ENCODE measurements at places on chromosomes 1 and 21. TPM values are rescaled to one million over a fixed set of nuclear protein-coding genes. Genes with fewer than 3 reads are reported as not detected.
A peak's percentile ranks its signal among the peaks of the same experiment; 100 is the strongest.

DNA sequence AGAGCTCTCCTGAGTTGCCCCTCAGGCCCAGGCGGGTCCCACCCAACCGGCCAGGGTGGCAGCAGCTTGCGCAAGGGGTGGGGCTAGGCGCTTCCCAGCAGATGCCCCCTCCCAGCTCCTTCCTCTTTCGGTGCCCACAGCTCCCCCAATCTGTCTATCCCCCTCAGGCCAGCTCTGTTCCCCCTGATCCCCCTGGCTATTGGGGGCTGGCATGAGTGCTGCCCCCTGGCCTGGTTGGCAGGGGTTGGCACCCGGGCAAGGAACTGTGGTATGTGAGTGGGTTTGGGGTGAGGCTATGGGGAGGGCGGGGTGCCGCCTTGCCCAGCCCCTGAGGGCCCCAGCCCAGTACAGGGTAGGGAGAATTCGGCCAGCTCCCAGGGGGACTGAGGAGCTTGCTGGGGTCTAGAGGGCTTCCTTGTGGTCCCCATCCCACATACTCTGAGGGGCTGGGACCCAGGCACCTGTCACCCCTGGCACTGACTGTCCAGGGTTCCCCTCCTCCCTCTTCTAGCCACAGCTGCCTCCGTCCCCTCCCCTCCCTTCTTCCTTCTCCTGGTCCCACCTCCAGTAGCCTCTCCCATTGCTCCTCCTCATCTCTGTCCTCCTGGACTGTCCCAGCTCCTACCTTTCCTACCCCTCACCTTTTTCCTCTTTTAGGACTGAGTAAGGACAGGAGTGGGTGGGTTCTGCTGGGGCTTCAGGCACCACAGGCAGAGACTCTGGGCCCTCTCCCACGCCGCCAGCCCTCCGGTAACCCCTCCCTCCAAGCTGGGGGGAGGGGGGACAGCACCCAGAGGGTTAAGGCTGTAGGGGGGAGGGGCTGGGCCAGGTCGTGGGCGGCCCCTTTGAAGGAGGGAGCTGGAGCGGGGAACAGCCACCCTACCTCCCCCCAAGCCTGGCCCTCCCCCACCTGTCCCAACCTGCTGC is 5.7 kb downstream of the ZBTB7B start:
- ATAC-seq, result no peak

DNA sequence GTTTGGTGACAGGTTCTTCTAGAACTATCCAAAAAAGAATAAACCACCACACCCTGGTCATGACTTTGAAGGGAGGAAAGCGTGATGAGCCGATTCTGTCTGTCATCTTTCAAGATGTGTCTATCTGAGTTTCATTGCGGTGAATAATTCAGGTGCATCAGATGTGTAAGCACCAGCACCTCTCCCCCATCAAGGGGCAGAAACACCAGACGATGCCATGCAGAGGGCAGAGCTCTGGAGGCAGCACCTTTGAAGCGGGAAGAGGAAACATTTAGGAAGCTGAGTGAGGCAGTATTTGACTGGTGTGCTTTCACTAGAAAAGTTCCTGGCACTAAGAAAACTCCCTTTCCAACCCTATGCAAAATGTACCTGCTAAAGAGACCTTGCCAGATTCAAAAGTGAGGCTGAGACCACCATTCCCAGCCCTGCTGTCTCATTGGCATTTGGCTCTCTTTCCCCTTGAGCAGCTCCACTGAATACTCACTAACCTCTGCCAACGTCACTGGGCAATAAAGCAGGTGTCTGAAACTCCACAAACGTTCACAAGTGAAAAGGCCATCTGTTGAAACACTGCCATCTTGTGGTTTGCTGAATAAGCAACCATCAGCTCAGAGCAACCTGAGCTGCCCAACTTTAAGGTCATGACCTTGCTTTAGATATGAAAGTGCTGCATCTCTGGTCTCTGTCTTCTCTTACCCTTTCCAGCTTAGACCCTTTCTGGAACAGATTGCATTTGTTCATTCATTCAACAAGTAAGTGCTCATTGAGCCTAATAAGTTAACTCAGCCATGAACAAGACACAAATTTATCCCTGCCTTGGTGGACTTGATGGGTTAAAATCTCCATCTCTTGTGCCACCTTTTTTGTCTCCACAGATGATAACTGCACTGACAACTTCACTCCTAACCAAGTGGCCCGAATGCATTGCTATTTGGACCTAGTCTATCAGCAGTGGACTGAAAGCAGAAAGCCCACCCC is 228.6 kb downstream of the PAPPA2 start:
- peak; percentile 57 for ATAC-seq

GRCh38 chr1:232628335-232629249 is 1.3 kb downstream of the SIPA1L2 start:
- no peak for ATAC-seq

- ATAC-seq, result no peak
These were observed 57.7 kb downstream of the PRRX1 start for GRCh38 chr1:170721621-170722020.

DNA sequence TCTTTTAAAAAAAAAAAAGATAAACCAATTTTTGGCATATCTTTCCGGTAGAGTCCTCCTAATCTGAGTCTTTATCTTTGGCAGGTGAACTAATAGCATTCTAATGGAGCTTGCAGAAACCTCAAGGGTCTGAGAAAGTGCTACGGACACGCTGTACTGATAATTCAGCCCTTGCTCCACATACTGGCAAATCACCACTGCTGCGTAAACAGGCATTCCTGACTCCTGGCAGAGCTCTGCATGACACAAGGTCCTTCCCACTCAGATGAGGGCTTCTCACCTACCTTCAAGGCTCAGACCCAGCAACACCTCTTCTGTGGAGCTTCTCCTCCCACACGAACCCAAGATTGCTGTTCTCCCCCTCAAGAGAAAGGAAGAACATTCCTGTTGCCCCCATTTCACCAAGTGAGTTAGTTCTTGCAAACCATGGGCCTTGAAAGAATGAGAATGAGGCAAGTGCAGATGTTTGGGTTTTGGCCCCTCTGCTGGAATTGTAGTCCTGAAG is 48.0 kb downstream of the LYST start:
- ATAC-seq, result no peak

- ATAC-seq, result no peak
These were observed 335.6 kb upstream of the VAMP3 start for GRCh38 chr1:7435276-7436055.

- no peak for ATAC-seq
These were observed 80.3 kb downstream of the GLIS1 start for GRCh38 chr1:53658489-53659230.

DNA sequence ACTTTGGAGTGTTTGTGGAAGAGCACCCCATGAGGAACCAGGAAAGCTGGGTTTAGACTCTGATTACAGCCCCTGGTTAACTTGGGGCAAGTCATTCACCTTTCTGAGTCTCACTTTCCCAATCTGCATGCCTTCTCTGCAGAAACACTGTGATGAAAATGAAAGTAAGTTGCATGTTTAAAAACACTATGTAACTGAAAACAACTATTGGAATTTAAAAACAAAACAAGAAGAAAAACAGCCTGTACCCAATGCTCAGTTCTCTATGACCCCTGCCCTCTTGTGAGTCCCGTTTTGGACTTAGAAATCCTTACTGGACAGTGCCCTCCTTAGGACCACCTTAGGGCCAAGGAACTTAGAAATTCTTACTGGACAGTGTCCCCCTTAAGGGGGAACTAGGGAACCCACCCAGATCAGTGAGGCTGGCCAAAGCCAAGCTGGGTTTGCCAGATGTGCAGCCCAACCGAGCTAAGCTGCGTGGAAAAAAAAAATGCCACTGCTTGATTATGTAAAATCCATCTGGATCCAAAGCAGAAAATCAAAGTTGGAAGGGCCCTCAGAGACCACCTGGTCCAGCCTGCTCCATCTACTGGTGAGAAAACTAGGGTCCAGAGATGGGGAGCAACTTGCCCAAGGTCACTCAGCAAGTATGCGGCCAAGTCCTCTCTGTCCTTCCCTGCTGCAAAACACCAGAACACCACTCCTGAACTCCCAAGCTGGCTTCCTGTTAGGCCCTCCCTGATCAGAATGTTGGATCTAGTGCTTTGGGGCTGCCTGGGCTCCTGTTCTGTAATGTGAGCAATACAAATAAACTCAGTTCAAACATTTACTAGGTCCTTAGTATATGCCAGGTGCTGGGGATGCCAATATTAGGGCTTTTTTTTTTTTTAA is 77.7 kb downstream of the MRPL37 start:
- no peak for ATAC-seq

DNA sequence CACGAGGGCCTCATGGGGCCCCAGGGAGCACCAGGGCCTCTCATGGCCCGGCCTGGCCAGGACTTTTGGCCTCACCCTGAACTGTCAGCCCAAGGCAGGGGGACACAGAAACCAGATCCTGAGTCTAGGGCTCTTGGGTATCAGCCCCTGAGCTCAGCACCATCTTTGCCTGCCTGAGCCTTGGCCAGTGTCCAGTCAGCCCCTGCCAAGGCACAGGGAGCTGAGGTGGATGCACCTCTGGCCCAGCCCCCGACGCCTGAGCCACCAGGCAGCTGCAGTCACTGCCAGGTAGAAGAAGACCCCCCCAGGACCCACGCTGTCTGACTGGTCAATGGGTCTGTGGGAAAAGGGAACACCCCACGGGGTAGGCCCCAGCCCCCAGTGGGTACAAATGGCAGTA is 25.3 kb downstream of the CDCA8 start:
- no peak for ATAC-seq

DNA sequence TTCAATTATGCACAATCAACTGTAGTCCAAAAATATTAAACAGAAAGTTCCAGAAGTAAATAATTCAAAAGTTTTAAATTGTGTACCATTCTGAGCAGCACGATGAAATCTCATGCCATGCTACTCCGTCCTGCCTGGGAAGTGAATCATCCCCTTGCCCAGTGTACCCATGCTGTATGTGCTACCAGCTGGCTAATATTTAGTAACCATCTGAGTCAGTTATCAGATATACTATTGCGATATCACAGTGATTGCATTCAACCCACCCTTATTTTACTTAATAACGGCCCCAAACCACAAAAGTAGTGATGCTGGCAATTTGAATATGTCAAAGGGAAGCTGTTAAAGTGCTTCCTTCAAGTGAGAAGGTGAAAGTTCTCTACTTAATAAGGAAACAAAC is 56.2 kb downstream of the EVI5 start:
- no peak for ATAC-seq

The WDR64 gene
- total RNA-seq, result not detected

The CFAP107 gene
- 0.27 TPM for total RNA-seq

The FYB2 gene
- total RNA-seq, result 0.92 TPM

The ATG4C gene
- total RNA-seq, result 13.6 TPM

The NUAK2 gene
- 7.5 TPM for total RNA-seq

The CCDC28B gene
- total RNA-seq, result 48.3 TPM

The TFF2 gene
- total RNA-seq, result not detected

The PGLYRP4 gene
- total RNA-seq, result 0.25 TPM

The SLAMF8 gene
- total RNA-seq, result 0.43 TPM

The CASQ2 gene
- not detected for total RNA-seq

The MPL gene
- not detected for total RNA-seq

The TMEM201 gene
- total RNA-seq, result 10.0 TPM

All from motor neuron (in vitro differentiated cells).